ENCODE measurements at places on chromosomes 5 and 9.

DNA sequence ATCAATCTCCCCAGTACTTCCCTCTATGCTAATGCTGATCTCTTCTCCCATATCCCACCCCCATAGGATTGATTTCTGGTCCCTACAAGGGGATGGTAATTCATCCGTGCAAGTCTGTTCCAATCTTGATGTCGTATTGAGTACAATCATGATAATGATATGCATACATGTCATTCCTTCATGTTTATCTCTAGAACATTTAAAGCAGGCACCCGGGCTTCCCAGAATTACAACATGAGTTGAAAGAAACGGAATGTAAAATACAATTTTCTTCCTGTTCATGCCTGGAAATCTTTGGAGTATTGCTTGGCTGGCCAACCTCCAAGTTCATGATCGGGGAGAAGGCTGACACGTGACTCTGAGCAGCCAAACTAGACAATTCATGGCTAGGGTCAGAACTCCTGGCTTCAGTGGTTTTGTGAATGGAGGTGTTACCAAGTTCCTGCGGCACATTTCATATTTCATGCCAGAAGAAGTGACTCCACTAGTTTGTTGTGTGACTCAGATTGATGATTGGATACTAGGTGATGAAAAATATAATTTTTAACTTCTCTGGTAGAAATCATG lies 66.6 kb downstream of the C9orf152 start:
- no peak for DNase-seq

DNA sequence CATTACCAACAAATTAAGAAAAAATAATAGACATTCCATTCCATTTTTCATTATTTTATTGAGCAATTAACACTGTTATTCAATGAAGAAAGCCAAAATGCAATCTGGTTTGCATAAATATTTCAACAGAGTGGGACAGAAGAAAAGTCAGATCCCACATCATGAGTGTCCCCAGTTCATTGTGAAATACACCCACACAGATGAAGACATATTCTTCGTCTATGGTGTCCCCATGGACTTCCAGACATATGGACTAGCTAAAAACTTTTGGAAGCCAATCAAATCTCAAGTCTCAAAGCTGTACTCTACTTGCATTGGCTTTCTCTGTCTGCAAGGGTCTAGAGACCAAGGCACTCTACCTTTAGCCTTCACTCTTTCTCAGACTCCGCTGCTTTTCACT lies 194.3 kb downstream of the SEMA5A start:
- no peak for DNase-seq

DNA sequence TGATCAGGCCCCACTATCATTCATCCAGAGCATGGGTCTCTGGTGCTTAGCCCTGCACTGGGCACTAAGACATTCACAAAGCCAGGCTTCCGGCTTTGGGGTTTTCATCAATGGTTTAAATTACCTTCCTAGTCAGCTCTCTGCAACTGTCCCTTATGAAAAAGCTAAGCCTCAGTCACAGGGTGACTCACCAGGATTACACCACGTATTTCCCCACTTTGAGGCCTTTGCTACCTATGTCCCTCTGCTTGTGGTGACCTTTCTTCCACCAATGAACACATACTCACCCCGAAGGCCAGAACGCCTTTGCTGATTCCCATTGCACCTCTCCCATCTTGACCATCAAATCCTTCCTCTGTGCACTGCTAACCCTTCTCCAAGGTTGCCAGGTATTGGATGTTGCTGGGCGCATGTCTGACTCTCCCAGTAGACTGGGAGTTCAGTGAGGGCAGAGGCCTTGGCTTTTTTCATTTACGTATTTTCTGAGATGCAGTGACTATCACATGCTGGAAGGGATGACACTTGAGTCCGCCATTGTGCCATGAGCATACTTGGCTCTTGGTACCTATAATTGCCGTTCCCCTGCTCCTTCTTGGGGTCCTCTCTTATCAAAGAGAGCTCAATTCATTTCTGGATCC lies 58.7 kb upstream of the TNFSF8 start:
- no peak for DNase-seq

GRCh38 chr9:124137009-124137943 lies 120.5 kb upstream of the NEK6 start:
- DNase-seq, result no peak

DNA sequence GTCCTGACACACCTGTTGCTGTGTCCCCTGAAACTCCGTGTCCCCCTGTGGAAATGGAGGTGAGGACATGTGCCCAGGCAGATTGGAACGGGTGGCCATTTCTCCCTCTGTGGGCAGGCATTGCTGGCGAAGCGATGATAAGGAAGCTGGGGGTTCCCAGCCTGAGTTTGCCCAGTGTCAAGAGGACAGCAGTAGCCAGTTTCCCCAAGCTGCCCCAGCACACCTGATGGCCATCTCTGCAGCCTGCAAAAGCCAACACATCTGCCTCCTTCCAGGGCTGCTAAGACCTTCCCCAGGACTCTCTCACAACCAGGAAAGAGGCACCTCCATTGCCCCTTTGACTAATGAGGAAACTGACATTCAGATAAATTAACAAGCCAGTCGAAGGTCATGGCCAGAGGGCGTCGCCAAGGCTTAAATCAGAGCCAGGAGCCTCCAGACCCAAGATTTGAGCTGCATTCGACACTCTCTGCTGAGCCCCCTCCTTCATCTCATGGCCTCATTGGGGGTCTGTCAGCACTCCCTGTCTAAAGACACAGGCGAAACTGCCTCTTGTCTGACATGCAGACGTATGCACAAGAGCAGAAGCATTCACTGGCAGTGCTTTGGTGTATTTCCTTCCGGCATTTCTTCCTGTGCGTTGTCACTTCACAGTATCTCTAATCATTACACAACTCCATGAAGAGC lies 10.4 kb upstream of the WNK2 start:
- DNase-seq, result no peak

DNA sequence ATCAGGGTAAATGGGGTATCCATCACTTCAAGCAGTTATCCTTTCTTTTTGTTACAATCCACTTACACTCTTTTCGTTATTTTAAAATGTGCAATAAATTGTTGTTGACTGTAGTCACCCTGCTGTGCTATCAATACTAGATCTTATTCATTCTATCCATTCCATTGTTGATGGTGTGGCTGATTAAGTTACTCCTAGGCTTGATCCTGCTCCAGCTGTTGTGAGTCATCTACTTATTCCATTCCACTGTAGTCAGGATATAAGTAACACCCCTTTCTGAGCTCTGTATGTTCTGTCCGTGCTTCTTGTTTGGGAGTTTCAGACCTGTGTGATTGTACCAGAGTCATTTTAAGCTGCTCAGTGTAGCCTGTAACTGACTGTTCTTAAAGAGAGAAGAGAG lies 122.5 kb upstream of the RUSC2 start:
- no peak for DNase-seq

DNA sequence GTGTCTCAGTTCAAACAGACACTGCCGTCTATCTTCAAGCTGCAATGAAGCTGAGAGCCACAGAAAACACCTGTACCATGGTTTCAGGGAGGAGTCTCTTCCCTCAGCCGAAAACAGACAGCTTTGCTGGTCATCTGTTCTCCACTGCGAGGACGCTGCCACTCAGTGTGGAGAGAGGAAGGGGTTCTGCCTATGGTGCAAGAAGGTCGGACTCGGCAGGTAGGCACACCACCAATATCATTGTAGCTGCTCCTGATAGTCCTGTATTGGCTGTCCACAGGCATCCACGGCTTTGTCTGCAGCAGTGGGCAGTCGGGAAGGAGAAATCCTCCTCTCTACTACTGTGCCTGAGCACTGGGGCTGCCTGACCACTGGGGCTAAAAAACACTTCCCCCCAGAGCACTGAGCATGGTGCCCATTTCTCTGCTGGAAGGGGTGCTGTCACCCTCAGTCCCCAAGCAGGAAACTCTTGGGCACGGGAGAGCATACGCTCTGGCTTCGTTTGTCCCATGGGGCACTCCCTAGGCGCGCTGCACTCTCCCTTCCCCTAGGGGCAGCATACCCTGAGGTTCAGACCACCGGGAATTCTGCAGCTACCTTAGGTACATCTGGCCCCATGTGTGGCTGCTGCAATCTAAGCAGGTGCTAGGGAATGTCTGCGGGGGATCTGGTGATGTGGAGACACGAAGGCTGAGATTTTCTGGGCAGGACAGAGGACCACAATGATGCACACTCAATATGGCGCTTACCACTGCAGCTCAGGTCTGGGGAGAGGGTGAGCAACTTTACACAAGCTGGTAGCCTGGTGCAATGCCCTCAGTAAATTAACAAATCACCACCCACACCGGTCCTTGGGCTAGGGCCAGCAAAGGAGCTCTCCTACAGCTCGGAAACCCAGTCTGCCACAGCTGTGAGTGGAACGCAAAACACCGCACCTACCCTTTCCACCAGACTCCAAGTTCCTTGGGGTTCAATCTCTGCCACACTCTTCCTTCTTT lies 880.9 kb upstream of the SEMA6A start:
- no peak for DNase-seq
